ENCODE measurements at places on chromosomes 2 and 18. TPM values are rescaled to one million over a fixed set of nuclear protein-coding genes. Genes with fewer than 3 reads are reported as not detected.

The SCG2 gene
- 0.05 TPM for total RNA-seq

The SPRED2 gene
- 4.8 TPM for total RNA-seq

DNA sequence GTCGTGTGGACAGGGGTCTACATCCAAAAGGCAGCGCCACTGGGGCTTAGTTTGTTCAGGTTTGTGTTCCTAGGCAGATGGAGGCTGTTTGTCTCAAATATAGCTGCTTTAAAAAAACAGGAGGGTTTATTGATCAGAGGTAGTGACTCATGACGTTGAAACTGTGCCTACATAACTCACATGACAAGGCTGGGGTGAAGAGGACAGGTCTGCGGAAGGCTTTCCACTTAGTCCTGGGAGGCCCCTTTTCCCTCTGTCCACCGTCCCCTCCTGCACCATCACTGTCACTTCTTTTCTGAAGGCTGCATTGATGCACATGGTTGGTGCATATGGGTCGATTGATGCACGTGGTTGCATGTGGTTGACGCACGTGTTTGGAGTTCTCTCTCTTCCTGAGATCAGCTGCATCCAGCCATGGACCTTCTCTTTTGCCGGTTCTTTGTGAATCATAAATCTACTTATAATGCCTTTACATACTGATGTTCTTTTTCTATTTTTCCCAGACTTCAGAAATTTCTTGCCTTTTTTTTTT lies 10.9 kb downstream of the SH3RF3 start:
- no peak for DNase-seq

GRCh38 chr2:179340678-179341077 lies 76.0 kb upstream of the SESTD1 start:
- peak; percentile 57 for DNase-seq

DNA sequence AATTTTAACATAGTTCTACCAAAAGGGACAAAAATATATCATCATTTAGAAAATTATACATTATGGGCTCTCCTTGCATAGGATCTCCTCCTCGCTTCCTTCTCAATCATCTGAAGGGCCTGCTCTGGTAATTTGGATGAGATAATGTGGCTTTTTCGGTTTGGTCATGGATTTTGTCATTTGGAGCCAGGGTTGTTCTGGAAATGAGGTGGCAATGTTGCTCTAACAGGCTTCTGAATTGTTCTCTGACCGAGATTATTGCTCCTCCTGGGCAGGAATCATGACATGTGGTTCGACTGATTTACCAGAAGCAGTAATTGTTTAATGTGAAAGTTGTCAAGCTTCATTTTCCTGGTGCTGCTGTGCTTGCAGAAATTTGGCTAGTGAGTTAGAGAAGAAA lies 194.7 kb upstream of the ERBB4 start:
- no peak for DNase-seq

DNA sequence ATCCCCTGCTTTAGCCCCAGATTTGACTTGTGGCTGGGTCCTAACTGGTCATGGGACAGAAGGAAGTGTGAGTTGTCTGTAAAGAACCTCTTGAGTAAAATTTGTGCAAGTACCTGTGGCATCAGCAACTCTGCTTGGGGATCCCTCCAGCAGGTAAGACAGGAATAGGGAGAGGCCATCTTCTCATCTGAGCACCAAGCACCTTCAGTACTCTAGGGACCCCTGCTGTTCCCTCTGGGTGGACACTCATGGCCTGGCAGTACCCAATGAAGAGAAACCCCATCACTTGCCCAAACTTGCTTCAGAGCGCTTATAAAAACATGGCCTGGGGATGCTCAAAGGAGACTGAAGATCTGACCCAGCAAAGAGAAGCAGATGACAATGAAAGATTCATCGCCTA lies 297.8 kb downstream of the SP3 start:
- DNase-seq = peak; percentile 2

DNA sequence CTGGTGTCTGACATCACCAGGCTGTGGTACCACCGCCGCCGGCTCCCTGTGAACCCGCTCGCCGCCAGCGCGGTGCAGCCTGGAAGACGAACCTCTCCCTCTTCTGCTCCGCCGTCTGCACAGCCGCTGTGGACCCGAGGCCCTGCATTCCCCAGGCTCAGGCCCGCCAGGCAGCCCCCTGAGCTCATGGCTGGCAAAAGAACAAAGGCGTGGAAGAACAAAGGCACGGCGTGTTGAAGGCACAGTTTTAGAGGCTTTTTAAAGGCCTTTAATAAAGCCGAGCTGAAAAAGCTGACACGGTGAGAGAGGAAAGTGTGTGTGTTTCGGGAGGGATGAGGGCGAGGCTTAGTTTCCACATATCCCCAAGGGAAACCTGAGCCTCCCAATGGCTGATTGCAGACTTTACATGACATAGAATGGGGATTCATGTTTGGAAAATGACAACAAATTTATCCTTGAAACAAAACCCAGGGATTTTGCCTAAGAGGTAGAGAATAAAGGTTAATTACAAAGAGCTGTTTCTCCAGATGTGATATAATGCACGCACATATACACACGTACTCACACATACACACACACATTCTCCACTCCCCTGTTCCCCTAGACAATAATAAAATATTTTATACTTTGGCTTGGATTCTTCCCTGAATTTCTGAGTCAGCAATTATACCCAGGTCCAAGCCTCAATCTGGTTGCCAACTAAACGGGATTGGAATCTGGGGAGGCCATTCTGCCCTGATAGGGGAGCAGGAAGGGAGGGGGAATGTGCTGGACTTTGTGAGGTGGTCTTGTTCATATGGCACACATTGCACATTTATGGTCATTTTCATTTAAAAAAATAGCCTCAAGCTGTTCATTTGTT lies 39.7 kb downstream of the RFX8 start:
- DNase-seq = peak; percentile 48

All from dermis blood vessel endothelial cell (primary cell).